ENCODE measurements at places on chromosomes 3 and 15.

DNA sequence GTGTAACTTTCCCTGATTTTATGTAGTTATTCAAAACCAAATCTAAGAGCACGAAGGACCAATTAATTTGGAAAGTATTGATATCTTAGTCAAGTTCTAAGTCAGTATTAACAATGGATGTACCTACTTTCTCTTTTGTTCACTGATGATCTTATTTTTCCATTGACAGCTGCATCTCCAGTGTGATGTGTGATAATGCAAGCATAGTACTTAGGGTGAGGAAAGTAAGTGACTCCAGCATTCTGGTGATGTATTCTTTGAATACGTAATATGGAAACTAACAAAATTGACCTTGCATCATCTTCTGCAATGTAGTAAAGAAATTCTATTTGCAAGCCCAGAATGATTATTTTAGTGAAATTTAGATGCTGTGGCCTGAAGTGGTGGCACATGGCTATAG lies 22.4 kb downstream of the FBXW12 start:
- no peak for DNase-seq

GRCh38 chr15:68343579-68344225 lies 66.2 kb downstream of the FEM1B start:
- no peak for DNase-seq

GRCh38 chr3:116442331-116443021 lies 2.8 kb downstream of the LSAMP start:
- DNase-seq: no peak

DNA sequence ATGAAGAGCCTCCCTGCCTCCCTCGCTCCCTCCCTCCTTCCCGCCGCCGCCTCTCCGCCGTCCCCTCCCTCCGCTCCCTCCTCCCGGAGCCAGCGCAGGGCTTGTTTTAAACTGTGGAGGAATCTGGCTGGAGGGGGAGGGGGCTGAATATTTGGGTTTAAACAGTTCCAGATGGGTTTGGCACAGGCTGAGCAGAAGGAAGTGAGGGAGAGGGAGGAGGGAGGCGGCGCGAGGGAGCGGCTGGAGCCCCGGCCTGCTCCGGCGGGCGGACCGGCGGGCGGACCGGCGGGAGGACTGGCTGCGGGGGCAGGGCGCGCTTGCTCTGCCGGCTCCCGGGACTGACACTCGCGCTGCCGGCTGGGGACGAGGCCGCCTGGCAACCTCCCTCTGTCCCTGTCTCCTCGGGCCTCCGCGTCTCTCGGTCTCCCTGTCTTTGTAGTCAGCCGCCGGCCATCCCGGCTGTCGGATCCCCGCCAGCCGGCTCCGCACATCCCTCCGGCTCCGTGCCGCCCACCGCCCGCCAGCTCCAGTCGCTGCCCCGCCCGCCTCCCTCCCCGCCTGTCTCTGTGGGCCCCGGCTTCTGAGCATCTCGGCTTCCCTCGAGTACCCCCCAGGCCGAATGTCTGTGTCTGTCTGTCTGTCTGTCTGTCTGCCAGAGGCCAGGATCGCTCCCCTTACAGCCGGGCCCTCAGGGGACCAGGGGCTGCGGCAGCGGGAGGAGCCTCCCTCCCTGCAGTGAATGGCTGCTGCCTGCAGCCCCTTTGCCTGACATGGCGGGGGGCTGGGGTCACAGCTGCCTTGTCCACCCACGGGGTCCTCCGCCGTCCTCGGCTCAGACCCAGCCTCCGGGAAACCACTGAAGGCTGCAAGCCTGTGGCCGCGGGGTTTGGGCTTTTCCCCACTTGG lies 7.6 kb downstream of the EPHB3 start:
- peak; percentile 91 for DNase-seq

- no peak for DNase-seq
Measured at GRCh38 chr15:51842852-51843737, 13.6 kb downstream of the TMOD3 start.

- DNase-seq: no peak
Measured at GRCh38 chr15:34933432-34933975, 36.0 kb downstream of the AQR start.

- DNase-seq: no peak
Measured at GRCh38 chr3:62462104-62462762, 88.9 kb upstream of the FEZF2 start.

DNA sequence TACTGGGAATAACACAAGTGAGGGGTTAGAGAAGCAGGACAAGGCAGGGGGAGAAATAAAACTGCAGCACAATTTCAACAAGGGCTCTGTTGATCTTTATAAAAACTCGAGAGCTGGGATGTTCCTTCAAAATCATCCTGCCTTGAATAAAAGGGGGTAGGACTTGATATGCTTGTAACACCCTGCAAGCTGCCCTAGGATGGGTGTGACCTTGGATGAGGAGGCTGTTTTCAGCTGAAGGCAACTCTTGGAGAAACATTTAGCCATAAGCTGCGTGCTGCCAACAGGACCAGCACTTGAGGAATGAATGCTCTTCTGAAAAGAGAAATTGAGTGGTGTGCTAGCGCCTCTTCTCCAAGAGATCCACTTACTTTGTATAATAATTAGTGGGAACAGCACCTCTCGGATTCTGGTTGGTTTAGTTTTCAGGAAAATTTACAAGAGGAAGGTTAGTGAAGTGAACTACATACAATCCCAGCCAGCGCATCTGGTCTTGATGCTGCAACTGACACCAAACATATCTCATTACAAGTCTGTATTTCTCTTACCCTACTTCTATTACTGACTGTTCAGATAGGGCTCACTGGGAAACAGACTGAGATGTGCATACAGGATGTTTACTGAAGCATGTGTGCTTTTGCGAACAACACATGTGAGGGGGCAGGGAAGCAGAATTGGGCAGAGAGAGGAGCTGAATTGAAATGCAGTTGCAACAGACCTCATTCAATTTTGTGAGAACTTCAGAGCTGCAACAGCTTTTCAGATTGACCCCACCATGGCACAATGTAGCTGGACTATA lies 643.0 kb upstream of the GOLIM4 start:
- DNase-seq: no peak

DNA sequence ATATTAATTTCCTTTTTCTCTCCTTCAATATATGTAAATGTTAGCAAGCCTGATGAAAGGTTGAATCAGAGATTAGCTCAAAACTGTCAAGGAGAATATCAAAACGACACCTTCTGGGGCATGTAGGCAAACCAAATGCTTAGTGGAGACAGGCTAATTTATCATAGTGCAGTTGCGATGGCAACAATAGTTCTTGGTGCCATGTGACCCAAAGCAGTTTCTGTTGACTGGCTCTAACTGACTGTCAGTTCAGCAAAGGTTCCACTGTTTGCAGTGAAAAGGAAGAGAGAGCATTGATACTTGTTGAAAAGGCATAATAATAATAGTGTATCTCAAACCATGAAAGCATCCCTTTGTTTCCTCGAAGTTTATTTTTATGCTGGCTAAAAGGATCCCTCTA lies 513.9 kb downstream of the NLGN1 start:
- DNase-seq: no peak

GRCh38 chr3:42067326-42067725 lies 23.8 kb upstream of the TRAK1 start:
- no peak for DNase-seq

GRCh38 chr3:169659820-169660674 lies 3.5 kb downstream of the MECOM start:
- peak; percentile 73 for DNase-seq

GRCh38 chr3:171088496-171088895 lies 62.0 kb upstream of the SLC2A2 start:
- no peak for DNase-seq

- no peak for DNase-seq
Measured at GRCh38 chr3:80663426-80663825, 895.6 kb upstream of the ROBO1 start.

- DNase-seq: no peak
Measured at GRCh38 chr3:189099031-189099471, 72.7 kb upstream of the TPRG1 start.

DNA sequence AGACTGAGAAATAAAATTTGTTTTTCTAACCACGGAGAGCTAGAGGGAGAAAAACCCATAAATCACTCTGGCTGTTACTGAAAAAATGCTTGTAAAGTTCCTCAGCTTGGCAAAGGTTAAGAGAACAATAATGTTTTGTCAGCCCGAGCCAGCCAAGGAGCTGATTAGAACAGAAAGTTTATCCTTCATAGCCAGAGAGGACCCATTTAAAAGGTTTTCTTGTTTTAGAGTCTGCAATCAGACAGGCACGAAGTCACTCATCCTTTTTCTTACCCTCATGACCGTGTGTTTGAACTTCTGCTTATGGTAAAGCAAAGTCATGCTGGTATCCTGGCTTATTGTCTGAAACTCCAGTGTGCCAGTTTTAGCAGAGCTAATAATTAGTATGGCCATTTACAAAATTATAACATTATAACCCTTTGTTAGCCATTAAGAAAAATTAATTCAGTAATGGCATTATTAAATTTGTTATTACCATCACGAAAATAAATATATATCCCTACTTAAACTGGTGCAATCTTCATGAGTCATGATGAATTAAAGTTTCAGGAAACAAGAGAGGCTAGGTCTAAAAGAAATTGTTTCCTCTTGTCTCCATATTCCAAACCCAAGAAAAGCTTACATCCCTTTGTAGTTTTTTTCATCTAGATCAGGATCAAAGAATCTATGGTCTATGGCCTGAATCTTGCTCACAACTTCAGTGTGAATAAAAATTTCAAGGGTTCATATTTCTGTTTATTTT lies 13.5 kb upstream of the STXBP5L start:
- DNase-seq: peak; percentile 7

GRCh38 chr3:194007592-194008337 lies 128.2 kb upstream of the HES1 start:
- no peak for DNase-seq

DNA sequence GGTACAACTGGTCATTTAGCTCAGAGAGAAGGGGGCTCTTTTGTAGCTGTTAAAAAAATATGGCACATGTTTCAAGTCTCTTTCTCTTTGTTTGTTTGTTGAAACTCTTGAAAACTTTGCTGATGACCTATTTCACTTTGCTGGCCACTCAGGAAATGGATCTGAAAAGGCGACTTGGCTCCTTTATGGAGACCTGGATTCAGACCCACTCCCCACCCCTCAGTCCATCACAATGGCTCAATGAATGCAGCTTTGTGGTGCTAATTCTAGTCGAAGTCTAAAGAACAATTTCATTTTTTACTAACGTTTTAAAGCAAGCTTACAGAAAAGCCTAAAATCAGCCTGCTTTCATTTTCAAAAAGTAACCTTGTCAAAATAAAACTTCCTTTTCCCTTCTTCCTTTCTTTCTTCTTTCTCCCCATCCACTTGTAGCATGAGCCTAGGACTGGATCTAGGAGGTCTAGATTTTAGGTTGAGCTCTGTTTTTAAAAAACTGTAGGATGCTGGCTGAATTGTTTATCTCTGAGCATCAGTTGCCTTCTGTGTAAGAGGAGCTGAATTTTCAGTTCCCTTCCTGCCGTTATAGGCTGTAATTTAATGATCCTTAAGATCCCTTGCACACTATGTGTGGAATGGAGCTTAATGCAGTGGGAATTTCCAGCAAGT lies 165.5 kb upstream of the FEZF2 start:
- DNase-seq: no peak

DNA sequence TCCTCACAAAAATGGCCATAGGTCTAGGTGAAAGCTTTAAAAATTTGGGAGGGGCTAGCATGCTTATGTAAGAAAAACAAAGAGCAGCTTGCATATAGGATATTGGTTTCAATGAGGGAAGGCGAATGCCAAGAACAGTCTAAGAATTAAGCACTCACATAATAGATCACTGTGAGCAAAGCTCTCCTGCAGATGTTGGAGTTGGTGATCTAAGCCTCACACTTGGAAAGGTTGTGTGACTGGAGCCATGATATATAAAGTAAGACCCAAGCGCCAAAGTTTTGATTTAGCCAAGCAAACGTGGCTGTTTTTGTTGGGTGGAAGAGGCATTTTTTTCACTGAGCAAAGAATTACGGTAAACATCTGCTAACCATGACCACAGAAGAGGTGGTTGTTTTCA lies 237.5 kb downstream of the FOXP1 start:
- DNase-seq: no peak

DNA sequence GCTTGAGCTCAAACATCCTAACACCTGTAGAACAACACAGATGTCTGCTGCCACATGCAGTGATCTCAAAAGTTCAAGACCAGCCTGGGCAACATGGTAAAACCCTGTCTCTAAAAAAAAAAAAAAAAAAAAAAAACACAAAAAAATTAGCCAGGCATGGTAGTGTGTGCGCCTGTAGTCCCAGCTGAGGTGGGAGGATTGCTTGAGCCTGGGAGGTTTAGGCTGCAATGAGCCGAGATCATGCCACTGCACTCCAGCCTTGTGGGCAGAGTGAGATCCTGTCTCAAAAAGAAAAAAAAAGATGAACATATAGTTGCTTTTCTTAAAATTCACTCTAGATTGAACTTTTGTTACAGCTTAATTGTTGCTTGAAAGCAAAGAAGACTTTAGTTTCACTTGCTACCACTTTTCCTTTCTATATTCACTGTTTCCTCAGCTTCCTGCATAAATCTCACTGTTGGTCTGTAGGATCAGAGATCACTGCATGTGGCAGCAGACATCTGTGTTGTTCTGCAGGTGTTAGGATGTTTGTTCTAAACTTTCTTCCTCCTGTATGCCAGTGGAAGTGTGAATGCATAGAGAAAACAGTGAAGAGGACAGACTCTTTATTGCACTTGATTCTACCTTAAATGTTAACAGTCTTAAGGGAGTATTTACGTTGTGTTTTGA lies 12.6 kb downstream of the RAB11A start:
- DNase-seq: no peak

GRCh38 chr15:84721371-84721770 lies 5.4 kb upstream of the SEC11A start:
- no peak for DNase-seq

DNA sequence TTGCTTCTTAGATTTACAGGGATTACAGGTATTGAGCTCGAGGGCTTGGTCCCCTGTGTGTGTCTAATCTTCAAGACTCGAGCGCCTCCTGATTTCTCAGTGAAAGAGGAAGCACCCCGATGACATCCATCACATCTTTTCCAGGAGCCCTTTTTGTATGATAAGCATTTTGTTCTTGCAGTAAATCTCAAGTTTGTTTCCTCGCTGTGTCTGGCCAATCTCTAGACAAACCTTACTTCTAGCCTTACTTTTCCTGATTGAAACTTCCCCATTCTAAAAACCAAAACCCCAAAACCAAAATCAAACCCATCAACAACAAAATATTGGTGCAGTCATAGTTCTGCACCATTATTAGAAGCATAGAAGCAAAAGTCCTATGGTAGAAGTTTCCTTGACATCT lies 286.0 kb downstream of the NFKBIZ start:
- DNase-seq: no peak

DNA sequence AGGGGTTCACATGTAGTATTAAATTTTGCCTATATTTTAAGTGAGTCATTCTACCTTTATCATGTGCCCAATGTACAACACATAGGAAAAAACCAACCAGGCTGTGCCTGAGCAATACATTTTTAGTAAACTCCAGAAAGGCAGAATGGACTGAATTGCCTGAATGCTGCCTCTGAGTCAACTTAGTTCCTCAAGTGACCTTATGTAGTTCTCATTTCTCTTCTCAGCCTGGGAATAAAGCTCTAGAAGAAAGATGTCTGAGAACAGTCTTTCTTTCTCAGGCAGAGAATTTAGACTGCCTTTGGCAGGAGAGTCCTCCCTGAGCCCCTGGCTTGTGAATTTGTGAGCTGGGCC lies 13.0 kb downstream of the ST3GAL6 start:
- DNase-seq: no peak

All from right kidney (tissue), 9 donors.